ENCODE measurements at places on chromosomes 7 and 10.

DNA sequence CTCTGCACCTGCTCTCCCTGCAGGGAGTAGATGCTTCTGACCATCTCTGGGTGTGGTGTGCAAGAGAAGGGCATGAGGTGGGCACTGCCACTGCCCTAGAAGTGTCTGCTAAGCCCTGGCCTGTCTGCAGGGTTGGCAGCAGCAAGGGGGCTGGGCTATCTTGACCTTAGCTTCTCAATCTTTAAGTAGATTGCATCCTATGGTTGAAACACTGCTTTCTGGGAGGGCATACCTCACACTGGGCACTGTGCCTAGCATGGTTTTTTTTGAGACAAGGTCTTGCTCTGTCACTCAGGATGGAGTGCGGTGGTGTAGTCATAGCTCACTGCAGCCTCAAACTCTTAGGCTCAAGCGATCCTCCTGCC is 54.9 kb downstream of the CLIP2 start:
- DNase-seq, result no peak

GRCh38 chr10:121138918-121139317 is 287.8 kb downstream of the WDR11 start:
- DNase-seq, result no peak

GRCh38 chr10:55793024-55793423 is 568.0 kb downstream of the ZWINT start:
- no peak for DNase-seq

DNA sequence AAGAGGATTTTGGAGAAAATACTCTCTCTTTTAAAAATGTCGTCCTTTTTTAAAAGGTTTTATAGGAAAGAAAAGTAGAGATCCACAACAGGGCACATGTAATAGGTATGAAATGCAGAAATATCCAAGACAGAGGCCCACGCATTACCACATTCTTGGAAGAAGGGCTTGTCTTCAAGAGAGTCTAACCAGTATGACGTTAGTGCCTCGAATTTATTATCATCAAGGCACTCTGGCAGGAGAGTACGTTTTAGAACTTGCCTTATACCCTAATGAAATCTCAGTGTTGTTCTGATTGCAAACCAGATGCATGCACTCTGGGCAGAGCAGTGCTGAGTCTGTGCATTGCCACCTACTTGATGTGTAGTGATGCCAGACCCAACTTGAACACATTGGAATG is 342.6 kb upstream of the NFE2L3 start:
- no peak for DNase-seq

GRCh38 chr10:94366382-94366781 is 3.6 kb upstream of the NOC3L start:
- DNase-seq, result no peak

DNA sequence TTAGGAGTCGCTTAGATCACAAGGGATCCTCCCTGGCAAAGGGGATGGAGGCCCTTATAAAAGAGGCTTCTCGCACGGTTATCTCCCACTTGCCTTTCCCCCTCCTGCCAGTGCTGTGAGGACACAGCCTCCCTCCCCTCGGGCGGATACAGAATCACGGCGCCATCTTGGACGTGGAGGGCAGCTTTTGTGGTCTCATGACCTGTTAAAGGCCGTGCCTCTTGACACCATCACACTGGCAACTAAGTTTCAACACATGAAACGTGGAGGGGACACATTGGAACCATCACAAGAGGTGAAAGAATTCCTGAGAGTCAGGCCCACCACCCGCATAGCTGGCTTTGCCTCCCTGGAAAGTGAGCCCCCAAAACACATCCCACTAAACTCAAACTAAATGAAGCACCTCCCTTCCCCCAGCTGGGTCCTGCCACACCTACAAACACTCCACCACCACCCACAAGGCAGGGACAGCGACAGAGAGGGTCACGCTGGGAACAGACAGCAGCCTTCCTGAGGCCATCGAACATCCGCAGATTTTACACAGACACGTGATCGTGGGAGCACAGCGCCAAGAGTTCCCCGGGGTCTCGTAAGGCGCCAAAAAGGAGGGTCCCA is 110.6 kb downstream of the TCERG1L start:
- no peak for DNase-seq

DNA sequence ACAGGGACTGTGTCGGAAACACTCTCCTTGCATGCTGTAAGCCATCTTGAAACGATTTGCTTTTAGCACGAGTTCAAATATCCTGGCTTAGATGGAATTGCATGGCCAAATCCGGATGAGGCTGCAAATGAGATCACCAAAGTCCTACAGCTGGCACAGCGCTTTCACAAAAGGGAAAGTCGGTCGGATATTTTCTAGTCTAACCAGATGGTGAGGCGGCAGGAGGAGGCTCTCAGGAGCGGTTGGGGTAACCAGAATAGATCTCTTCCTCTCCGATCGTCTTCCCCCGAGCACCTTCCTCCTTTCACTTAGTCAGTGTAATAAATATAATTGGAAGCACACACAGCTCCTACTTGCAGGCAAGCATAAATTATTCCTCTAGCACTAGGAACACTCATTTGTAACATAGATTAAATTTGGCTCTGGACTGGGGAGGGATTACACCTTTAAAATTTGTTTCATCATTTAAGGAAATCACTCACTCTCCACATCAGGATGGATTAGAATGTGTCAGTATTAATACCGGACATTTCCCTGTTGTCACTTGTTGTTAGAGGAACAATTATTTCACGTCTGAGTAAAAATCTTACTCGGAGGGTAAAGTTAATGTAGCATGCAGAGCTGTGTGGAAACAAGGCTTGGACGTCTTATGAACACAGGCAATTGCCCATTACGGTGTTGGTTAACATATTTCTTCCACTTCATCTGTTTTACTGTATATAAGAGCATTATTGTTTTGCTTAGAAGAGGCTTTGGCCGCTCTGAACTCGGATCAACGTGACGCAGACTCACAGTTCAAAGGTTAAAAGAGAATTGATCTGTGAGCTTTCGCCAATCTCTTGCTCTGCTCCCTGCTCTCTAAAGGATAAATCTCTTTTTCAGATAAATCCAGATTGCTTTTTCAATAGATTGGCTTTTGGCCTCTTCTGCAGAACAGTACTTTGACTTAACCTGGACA is 857.9 kb downstream of the TYW1 start:
- DNase-seq, result no peak

- DNase-seq, result no peak
Observed at GRCh38 chr10:124717041-124717757, 27.0 kb downstream of the FAM53B start.

GRCh38 chr7:140263277-140263676 is 86.5 kb upstream of the KDM7A start:
- DNase-seq, result no peak

- no peak for DNase-seq
Observed at GRCh38 chr7:72152161-72153131, 259.7 kb downstream of the CALN1 start.

DNA sequence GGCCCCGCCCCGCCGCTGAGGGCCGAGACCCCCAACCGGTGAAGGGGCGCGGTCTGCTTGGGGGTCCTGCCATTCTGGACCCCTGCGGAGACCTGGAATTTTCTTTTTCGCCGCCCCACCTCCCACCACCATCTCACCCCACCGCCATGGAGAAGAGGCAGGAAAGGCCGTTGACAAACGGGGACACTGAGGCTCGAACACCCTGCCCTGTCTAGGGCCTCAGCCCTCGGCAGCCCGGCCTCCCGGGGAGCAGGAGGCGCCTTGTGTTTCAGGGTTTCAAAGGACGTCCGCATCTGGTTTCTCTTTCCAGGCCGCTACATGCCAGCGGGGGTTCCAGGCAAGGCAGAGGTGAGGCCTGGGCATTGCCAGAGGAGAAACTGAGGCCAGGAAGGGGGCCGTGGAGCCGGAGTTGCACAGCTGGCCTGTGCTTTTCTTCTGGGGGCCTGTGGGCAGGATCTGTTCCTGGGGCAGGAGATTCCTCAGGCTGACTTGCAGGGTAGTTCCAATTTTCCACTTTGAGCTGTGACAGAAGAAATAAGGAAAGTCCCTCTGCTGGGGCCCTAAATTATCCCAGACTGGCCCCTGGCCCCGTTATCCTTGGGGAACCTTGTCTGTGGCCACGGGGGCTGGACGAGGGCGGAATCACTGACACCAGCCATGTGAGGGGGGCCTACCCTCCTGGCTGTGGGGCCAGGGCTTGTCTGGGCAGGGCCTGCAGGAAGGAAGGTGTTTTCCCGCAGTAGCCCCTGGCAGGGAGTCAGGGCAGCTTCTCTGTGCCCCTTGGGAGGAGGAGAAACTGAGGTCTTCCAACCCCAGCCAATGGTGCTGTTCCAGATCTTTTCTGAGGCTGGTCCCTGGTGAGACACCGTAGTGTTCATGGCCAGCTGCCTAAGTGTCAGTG is 900 bp upstream of the MICALL2 start:
- DNase-seq, result no peak

- no peak for DNase-seq
Observed at GRCh38 chr7:105250706-105251105, 138.0 kb downstream of the SRPK2 start.

DNA sequence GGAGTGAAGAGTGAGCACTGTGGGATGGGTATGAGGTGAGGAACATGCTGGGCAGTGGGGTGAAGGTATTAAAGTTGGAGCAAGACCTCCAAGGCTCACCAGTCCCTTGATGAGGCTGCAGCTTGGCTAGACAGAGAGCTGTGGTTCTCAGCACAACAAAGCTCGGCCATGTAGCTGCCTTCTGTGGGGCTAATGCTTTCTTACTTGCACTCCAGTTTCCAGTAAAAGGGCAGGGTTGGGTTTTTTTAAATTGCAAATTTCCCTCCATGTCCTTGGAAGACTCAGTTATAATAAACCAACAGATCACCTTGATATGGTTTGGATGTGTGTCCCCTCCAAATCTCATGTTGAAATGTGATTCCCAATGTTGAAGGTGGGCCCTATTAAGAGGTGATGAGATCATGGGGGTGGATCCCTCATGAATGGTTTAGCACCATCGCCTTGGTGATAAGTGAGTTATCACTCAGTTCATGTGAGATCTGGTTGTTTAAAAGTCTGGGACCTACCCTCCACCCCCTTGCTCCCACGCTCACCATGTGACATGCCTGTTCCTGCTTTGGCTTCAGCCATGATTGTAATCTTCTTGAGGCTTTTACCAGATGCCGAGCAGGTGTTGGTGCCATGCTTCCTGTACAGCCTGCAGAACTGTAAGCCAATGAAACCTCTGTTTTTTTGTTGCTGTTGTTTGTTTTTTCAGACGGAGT is 55.9 kb downstream of the ATXN7L1 start:
- DNase-seq, result no peak

DNA sequence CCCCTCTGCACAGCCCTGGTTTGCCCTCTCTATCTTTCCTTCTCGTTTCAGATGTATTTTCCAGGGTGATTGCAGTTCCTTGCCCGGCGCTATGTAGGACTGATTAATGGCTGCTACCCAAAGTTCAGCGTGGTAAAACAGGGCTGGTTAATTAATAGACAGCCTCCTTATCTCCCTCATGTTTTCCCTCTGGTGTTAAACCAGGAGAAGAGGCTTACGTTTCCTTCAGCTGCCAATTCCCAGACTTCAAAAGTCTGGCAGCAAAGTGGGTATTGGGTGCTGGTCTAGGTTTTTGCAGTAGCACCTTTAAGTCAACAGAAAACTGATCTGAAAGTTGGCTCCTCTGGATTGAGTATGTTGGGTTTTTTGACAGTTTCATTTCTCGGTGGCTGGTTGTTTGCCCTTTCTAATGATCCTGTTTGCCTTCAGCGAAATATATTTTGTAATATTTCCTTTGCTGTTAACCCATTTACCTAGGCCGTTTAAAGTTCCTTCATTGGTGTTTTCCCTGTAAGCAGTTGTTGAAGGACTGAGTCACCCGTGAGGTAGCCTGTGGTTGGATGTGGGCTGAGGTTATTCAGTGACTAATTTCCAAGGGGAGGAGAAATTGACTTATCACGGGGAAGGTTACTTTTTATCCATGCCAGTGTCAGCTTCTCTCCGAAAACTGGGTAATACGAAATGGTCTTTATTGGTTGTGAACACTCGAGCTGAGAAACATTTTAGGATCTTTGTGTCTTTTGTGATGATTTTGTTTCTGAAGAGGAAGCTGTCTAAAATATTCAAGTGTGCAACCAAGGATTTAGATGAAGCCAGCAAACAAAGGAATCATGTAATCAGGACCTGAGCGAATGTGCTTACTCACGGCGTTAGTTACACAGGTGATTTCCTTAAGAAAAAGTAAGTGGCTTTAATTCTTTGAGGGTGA is 257.2 kb downstream of the KIAA1217 start:
- no peak for DNase-seq

DNA sequence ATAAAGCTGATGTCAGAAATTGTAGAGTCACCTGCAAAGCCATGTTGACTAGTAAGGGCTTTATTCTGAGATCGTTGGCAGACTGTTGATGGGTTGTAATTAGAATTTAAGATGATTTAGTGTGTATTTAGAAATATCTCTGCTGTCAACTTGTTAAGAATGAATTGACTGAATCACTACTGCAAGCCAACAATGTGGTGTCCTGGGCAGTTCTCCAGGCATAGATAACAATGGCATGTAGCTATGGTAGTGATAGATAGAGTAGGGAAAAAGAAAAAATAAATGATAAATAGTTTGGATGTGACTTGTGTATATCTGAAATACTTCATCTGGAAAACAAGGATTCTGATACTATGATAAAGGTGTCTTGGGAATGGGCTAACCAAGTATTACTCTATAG is 640.2 kb downstream of the ARL4A start:
- no peak for DNase-seq

DNA sequence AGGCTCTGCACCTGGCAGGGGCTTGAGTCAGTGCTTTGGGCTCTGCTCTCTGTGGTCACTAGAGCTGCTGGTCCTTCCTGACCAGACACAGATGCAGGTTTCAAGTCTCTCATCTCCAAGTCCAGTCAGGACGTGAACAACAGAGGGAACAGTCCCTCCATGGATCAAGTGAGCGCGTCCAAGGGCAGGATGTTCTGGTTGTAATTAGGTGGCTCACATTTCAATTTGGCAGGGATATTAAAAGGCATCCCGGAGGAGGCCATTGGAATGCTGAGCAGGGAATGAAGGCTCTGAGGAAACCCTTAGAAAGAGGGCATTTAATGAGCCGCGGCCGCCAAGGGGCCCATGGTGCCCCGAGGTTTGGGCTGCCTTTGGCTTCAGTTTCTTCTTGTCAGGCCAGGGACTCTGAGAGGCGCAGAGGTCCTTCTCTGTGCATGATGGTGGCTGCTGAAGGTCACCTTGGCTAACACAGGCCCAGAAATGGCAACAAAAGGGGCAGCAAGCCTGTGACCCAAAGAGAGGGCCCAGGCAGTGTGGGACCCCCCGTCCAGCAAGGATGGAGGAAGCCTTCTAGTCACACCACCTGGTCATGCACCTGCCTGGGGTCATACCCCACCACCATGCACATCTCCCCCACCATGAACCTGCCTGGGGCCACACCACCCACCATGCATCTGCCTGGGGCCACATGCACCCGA is 30.7 kb upstream of the INPP5A start:
- no peak for DNase-seq
